ENCODE measurements at places on chromosomes 11 and 22.

GRCh38 chr11:110453684-110454354, 24.1 kb downstream of the FDX1 start:
- DNase-seq, result no peak

- no peak for DNase-seq
Measured at GRCh38 chr11:74932797-74933196, 16.1 kb downstream of the XRRA1 start.

- DNase-seq, result no peak
Measured at GRCh38 chr22:27495325-27495724, 306.2 kb downstream of the MN1 start.

- DNase-seq, result no peak
Measured at GRCh38 chr11:83223457-83223856, 29.9 kb downstream of the ANKRD42 start.

DNA sequence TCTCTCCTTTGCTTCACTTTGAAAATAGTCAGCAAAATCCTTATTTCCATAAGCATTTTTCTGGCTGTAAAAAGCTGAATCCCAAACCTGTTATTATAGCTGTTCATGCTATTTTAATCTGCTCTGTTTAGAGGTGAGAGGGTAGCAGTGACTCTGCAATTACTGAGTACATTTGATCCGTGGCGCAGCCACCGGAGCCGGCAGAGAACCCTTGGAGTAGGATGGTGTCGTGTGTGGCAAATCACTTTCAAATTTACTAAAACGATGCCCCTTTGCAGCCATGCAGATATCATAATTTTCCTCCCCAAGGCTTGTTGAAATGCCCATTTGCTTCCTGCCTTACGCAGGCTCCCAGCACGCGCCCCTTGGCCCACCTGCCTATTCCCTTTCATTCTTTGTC, 69.6 kb downstream of the ZBTB16 start:
- DNase-seq, result no peak

- no peak for DNase-seq
Measured at GRCh38 chr11:93329936-93330445, 551 bp upstream of the DEUP1 start.

- DNase-seq, result no peak
Measured at GRCh38 chr11:121723246-121723741, 270.5 kb upstream of the SORL1-AS1 start.

DNA sequence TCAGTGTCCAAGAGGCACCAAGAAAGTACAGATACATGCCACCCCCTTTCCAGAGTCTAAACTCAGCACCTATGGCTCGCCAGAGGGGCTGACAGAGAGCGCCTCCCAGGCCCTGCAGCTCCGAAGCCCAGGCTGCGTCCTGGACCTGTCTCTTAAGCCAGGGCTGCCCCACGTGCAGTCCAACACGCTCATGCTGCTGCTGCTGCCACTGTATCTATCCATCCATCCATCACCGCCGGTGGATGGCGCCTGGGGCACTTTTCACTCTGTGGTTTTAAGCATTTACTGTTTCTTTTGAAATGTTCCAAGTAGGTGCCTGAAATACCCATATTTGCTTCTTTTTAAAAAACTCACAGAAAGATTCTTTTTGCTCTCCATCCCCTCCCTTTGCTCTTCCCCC, 41.8 kb downstream of the MACROD1 start:
- no peak for DNase-seq

DNA sequence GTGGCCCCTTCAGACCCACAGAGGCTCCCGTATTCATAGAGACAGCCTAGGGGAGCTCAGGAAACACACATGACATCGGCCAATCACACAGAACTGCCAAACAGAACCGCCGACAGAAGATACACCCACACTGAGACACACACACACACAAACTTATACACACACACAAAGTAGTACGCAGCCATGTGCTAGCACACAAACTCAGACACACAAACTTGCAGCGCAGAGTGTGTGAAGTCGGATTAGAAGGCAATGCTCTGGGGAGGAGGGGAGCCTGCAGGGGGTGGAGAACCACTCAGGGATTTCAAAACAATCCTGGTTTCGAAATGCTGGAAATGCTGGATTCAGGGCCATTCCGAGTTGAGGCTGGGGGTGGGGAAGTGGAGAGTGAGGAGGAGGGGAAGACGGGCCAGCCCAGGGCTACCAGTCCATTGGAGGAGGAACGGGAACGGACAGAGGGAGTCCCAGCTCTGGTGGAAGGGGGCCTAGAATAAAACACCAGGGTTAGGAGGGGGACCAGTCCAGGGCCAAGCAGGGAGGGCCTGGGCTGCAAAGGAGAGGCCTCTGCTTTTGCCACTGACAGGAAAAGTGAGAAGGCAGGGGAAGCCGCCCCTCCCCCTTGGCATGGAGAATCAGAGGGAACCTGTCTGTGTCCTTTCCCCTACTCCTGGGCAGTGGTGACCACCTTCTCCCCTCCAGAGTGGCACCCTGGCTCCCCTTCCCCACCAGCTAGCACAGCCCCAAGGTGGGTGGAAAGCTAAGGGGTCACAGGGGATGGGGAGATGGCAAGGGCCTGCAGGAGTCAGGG, 4.4 kb downstream of the BCL9L start:
- no peak for DNase-seq

- DNase-seq, result peak; percentile 7
Measured at GRCh38 chr11:76668362-76669155, 2.0 kb downstream of the LRRC32 start.

- DNase-seq, result no peak
Measured at GRCh38 chr22:46349681-46350080, 14.2 kb downstream of the TRMU start.

DNA sequence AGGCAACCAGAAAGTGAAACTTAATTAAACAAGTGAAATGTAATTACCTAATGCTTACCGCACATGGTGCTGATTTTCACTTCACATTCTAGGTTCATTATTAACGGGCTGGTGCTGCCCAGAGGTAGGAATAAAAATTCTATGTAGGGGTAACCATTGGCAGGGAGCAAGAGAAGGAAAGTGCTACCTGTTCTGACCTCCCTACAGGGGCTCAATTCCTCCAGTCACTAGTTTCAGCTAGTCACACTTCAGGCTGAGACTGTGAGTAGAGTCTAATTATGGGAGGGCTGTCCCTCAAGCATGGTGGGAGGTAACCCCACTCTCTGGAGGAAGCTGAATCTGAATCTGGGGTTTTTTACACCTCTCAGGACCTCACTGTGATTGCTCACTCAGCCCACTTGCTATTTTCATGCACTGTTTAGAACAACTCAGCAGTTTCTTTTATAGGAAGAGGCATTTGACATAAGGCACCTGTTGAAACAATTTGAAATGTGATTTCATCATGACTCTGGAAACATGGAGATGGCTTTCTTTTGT, 75.4 kb downstream of the MAML2 start:
- DNase-seq, result peak; percentile 54

- DNase-seq, result no peak
Measured at GRCh38 chr11:12235553-12235946, 125.2 kb downstream of the MICAL2 start.

All from GM12892 (cell line).